ENCODE measurements at places on chromosomes 1 and 21.

GRCh38 chr1:61233121-61233660 lies 150.8 kb downstream of the NFIA start:
- no peak for DNase-seq

GRCh38 chr1:1760345-1760650 lies 18.0 kb downstream of the NADK start:
- no peak for DNase-seq

GRCh38 chr1:44072204-44072603 lies 40.9 kb upstream of the SLC6A9 start:
- no peak for DNase-seq

DNA sequence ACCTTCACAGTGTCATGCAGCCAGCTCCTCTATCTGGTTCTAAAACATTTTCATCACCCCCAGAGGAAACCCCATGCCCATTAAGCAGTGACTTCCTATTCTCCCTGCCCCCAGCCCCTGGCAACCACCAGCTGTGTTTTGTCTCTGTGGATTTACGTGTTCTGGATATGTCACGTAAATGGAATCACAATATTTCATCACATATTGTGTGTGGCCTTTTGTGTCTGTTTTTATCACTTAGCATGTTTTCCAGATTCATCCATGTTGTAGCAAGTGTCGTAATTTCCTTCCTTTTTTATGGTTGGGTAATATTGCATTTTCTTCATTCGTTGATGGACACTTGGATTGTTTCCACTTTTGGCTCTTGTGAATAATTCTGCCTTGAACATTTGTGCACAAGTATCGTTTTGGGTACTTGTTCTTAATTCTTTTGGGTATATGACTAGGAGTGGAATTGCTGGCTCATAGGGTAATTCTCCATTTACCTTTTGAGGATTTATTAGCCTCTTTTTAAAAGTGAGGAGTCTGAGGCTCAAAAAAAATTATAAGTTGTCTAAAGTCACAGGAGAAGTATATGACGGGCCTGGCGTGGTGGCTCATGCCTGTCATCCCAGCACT lies 127.0 kb downstream of the MRPS6 start:
- no peak for DNase-seq

- DNase-seq = no peak
Observed at GRCh38 chr1:213796525-213796924, 191.2 kb upstream of the PROX1 start.

All from naive B cell (primary cell).